Stomach (tissue), 19 donors: ENCODE measurements at places on chromosomes 7 and 10.

DNA sequence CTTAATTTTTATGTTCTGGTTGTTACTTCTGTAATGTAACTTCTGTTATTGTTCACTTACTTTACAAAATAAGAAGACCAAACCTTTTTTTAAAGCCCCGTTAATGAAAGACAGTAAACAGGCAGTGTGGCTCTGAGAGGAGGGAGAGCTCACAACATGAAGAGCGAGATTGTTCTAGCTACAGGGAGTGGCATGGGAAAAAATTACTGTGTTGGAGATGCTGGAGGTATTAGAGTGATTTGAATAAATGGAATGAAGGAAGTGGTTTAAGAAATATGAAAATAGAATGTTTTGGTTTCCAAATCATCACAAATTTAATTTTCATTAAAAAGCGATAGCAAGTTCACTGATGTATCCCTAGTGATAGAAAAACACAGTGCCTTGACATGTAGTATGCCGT, 31.8 kb downstream of the REEP3 start:
- no peaks in the 10 kb centered on the region for H3K27me3 ChIP-seq
- no peak for DNase-seq
- no peaks in the 10 kb centered on the region for H3K36me3 ChIP-seq
- H3K27ac ChIP-seq = no peak overlapping the region
- no peak overlapping the region for H3K4me3 ChIP-seq
- peaks cover 27% of the 10 kb centered on the region for H3K4me1 ChIP-seq

- no peaks in the 10 kb centered on the region for H3K36me3 ChIP-seq
- DNase-seq = no peak
- H3K4me1 ChIP-seq = peaks cover 11% of the 10 kb centered on the region
- H3K27me3 ChIP-seq = peaks cover 9% of the 10 kb centered on the region
- no peak overlapping the region for H3K27ac ChIP-seq
These were observed 5.1 kb downstream of the CACNA2D1 start for GRCh38 chr7:82438521-82438920.

- no peaks in the 10 kb centered on the region for H3K4me1 ChIP-seq
- H3K27me3 ChIP-seq = peaks cover 9% of the 10 kb centered on the region
- no peak overlapping the region for H3K4me3 ChIP-seq
- H3K27ac ChIP-seq = no peak overlapping the region
- no peaks in the 10 kb centered on the region for H3K36me3 ChIP-seq
These were observed 13.0 kb upstream of the CALU start for GRCh38 chr7:128726059-128726736.

- no peaks in the 10 kb centered on the region for H3K27me3 ChIP-seq
- peak; percentile 80 for DNase-seq
- H3K36me3 ChIP-seq = no peaks in the 10 kb centered on the region
- H3K27ac ChIP-seq = peak overlapping the region; percentile 84
These were observed 989 bp downstream of the SRPK2 start for GRCh38 chr7:105387508-105388355.

DNA sequence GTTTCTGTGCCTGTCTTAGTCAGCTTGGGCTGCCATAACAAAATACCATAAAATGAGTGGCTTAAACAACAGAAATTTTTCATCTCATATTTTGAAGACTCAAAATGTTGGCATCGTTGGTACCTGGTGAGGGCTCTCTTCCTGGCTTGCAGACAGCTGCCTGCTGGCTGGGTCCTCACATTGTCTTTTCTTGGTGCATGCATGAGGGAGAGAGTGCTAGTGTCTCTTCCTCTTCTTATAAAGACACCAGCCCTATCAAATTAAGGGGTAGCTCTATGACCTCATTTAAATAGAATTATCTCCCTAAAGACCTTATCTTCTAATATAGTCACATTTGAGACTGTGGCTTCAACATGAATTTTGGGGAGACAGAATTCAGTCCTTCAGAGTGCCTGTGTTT, 39.9 kb downstream of the ST8SIA6 start:
- no peak overlapping the region for H3K4me3 ChIP-seq
- no peaks in the 10 kb centered on the region for H3K4me1 ChIP-seq
- H3K36me3 ChIP-seq = no peaks in the 10 kb centered on the region
- no peak for DNase-seq
- no peak overlapping the region for H3K27ac ChIP-seq
- no peaks in the 10 kb centered on the region for H3K27me3 ChIP-seq

GRCh38 chr10:8591640-8592039, 537.2 kb downstream of the GATA3 start:
- DNase-seq = no peak
- no peak overlapping the region for H3K27ac ChIP-seq
- H3K4me3 ChIP-seq = no peak overlapping the region
- H3K4me1 ChIP-seq = no peaks in the 10 kb centered on the region
- no peaks in the 10 kb centered on the region for H3K36me3 ChIP-seq
